Right atrium auricular region (tissue), 2 donors: ENCODE measurements at places on chromosomes 16 and 17.

GRCh38 chr17:39887078-39887477, 19.1 kb downstream of the ZPBP2 start:
- DNase-seq, result no peak

GRCh38 chr17:48278760-48279491, 151.1 kb downstream of the SKAP1 start:
- DNase-seq, result no peak

- DNase-seq, result no peak
Measured at GRCh38 chr16:57508035-57508425, 21.7 kb upstream of the DOK4 start.

- DNase-seq, result no peak
Measured at GRCh38 chr16:49108611-49109010, 173.0 kb downstream of the CBLN1 start.

- no peak for DNase-seq
Measured at GRCh38 chr17:41660221-41660711, 28.4 kb upstream of the EIF1 start.

DNA sequence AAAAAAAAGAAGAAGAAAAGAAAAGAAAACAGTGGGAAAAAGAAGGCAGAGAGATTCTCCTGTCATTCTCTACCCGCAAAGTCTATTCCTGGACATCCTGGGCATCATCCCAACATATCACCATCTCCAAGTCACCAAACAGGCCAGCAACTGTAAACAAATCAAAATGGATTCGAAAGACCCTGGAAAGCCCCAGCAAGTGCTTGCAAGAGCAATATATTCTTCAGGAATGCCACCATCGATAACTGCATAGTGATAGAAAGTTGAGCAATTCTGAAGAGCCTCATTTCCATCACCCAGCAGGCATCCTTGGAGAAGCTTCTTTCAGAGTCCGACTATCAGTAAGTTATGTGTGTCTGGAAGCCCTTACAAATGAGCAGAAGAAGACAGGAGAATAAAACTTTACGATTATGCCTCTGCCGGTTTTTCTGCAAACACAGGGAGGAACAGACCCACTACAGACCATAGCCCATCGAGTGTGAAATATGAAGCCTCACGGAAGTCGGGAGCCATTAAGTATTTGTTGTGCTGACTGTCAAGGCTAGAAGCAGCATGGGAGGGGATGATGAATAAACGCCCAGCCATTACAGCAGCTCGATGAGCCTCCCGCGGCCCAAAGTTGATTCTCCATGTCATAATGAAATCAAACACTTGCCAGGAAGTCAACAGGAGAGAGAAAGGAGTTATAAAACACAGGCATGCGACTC, 64.5 kb upstream of the SEC14L1 start:
- DNase-seq, result no peak
